ENCODE measurements at places on chromosomes 5 and 9.

- no peak for DNase-seq
These were observed 11.9 kb downstream of the EEIG1 start for GRCh38 chr9:127968700-127969383.

DNA sequence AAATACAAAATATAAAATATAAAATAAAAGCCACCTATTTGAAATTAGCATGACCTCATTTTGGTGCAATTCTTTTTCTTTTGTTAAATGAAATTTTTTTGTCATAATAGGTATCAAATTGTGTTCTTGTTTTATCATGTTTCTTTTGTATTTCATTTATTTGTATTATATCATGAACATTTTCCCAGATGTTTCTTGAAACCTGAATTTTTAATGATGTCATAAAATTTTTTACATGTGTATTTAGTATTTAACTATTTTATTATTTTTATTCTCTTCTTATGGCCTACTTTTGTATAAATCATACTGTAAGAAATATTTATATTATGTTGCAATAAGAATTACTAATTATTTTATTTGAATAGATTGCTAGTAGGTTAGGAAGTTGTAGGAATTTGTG lies 361.7 kb downstream of the TMEM161B start:
- DNase-seq, result no peak

- no peak for DNase-seq
These were observed 82.6 kb downstream of the GPR21 start for GRCh38 chr9:123116036-123116435.

DNA sequence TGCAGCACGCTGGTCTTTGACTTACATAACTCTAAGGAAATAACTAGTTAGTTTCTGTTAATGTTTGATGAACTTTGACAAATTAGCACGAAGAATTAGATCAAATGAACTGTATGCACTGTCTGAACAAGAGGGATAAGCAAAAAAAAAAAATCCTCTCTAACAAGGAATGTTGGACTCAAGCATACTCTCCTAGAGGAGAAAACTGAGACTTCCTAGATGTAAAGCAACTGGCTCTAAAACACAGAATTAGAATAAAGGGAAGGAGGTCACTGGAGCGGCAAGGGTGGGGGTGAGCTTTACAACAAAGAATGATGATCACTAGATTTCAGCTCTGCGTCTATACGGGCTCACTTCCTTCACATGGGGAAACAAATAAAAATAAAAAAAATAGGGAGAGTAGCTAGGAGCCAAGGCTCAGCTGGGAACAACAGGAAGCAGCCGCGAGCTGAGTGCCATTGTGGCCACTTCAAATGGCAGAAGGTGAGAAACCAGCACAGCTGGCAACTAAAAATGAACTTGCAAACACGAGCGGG lies 48.7 kb upstream of the CEMIP2 start:
- DNase-seq, result no peak

- DNase-seq, result no peak
These were observed 43.3 kb downstream of the IZUMO3 start for GRCh38 chr9:24502206-24502937.

DNA sequence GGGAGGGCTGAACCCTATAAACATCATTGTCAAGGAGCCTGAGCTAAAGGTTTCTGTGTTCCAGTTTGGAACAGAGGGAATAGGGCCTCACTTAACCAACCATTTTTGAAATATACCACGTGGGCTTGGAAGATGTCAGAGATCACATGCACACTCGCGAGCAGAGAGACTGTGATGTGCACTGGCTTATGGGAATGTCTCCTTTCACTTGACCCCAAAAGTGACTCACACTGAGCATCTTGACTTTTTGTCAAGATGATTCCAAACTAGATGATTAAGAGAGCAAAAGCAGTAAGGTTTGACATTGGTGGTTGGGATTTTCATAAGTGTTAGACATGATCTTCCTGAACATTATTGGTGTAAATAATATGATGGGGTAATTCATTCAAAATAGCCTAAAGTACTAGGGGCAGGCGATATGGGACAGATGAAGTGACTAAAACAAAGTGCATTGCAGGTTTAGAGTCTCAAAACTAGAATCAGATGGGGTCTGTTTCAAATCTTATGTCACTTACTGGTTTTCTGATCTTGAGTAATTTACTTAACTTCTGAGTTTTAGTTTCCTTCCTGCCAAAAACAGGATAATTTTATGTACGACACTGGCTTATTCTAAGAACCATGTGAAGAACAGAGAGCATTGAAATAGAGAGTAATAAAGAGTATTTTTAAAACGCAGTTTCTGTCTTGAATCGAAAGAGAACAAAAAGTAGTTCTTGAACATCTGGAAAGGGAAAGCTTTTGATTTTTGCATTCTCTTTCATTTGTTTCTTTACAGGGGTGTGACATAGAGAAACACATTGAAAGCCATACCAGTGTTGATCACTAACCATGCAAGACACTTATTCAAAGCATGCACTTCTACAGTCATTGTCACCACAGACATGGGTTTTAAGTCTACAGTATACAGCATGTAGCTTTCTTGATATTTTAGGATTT lies 383.0 kb downstream of the DIRAS2 start:
- DNase-seq, result no peak

DNA sequence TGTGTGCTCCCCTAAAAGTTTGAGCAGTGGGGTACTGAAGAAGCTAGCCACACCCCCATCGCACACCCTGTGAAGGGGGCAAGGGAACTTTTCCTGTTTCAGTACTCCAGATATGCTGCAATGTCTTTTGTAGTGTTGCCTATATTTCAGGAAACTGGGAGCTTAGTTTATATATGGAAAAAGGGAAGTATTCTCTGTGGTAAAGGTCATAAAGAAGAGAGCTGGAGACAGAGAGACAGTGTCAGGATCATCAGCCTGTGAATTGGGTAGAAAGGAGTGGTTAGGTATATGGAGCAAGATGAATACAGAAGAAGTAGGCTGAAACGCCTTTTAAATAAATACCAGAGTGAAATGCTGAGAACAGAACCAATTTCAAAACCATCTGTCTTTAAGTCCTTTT lies 82.2 kb upstream of the C9orf72 start:
- DNase-seq, result no peak
